ENCODE measurements at places on chromosomes 5 and 9. TPM values are rescaled to one million over a fixed set of nuclear protein-coding genes. Genes with fewer than 3 reads are reported as not detected.

The ITK gene
- total RNA-seq: 0.17 TPM

The NDUFA8 gene
- 108 TPM for total RNA-seq

The HTR4 gene
- not detected for total RNA-seq

The REEP2 gene
- 7.2 TPM for total RNA-seq

The NTNG2 gene
- 3.2 TPM for total RNA-seq

The PCDHGA10 gene
- total RNA-seq: not detected

The FOXD4L3 gene
- total RNA-seq: not detected

The CCNI2 gene
- not detected for total RNA-seq

The CDK5RAP2 gene
- total RNA-seq: 32.2 TPM

The PTCD2 gene
- total RNA-seq: 11.8 TPM

The FCN2 gene
- not detected for total RNA-seq

The SYK gene
- 0.04 TPM for total RNA-seq

The LEAP2 gene
- 1.0 TPM for total RNA-seq

The PPP2R2B gene
- total RNA-seq: 0.19 TPM

The ENTPD2 gene
- 1.0 TPM for total RNA-seq

The TRIM23 gene
- total RNA-seq: 7.8 TPM

The MPDZ gene
- total RNA-seq: 10.6 TPM

The THBS4 gene
- not detected for total RNA-seq

The POC5 gene
- 9.2 TPM for total RNA-seq

The ABO gene
- not detected for total RNA-seq

The FGF10 gene
- total RNA-seq: not detected

The PCBD2 gene
- 11.7 TPM for total RNA-seq

The CNTNAP3B gene
- total RNA-seq: 16.9 TPM

The HTR1A gene
- total RNA-seq: not detected

The IQGAP2 gene
- 0.95 TPM for total RNA-seq

The CDX1 gene
- total RNA-seq: not detected

The FAM151B gene
- 1.2 TPM for total RNA-seq

The MYORG gene
- 6.2 TPM for total RNA-seq

The GLRA1 gene
- not detected for total RNA-seq

The SHB gene
- 47.3 TPM for total RNA-seq

The LVRN gene
- total RNA-seq: not detected

The NEUROG1 gene
- total RNA-seq: not detected

The NTRK2 gene
- total RNA-seq: 0.04 TPM

The TTC16 gene
- not detected for total RNA-seq

All from A549 treated with ZK216348 at 1 μM for 4 hours (cell line).